Airway epithelial cell (primary cell): ENCODE measurements at places on chromosomes 1 and 21. TPM values are rescaled to one million over a fixed set of nuclear protein-coding genes. Genes with fewer than 3 reads are reported as not detected.

TCHH gene
- total RNA-seq, result under 0.01 TPM in 1 of 2 replicates, not detected in the other

F5 gene
- total RNA-seq, result under 0.01 and 0.07 TPM in 2 replicates

NECTIN4 gene
- 43.1 and 50.0 TPM in 2 replicates for total RNA-seq

FAM151A gene
- total RNA-seq, result not detected in 2 replicates

B3GALT2 gene
- not detected in 2 replicates for total RNA-seq

GJA4 gene
- total RNA-seq, result not detected in 2 replicates

HCN3 gene
- total RNA-seq, result 0.28 and 1.3 TPM in 2 replicates

KIAA0040 gene
- total RNA-seq, result 5.6 and 12.4 TPM in 2 replicates

GPR3 gene
- 0.14 and 2.0 TPM in 2 replicates for total RNA-seq

C1QTNF12 gene
- 0.71 and 1.1 TPM in 2 replicates for total RNA-seq

USP48 gene
- total RNA-seq, result 24.4 and 32.6 TPM in 2 replicates

GBP1 gene
- total RNA-seq, result 5.1 and 9.0 TPM in 2 replicates

CD1D gene
- total RNA-seq, result 2.0 and 3.4 TPM in 2 replicates

HSPB7 gene
- total RNA-seq, result not detected in 2 replicates

TRAF3IP3 gene
- not detected in 2 replicates for total RNA-seq

LCA5L gene
- 0.42 and 0.51 TPM in 2 replicates for total RNA-seq

NOS1AP gene
- total RNA-seq, result 0.07 and 1.6 TPM in 2 replicates

TTC39A gene
- 9.7 and 12.1 TPM in 2 replicates for total RNA-seq
